ENCODE measurements at places on chromosomes 6 and 20.

- DNase-seq = no peak
Observed at GRCh38 chr20:2763186-2763585, 37.2 kb downstream of the CPXM1 start.

GRCh38 chr6:34872332-34872731, 15.5 kb downstream of the TAF11 start:
- no peak for DNase-seq

- DNase-seq = no peak
Observed at GRCh38 chr6:73923905-73924485, 228.0 kb downstream of the CD109 start.

DNA sequence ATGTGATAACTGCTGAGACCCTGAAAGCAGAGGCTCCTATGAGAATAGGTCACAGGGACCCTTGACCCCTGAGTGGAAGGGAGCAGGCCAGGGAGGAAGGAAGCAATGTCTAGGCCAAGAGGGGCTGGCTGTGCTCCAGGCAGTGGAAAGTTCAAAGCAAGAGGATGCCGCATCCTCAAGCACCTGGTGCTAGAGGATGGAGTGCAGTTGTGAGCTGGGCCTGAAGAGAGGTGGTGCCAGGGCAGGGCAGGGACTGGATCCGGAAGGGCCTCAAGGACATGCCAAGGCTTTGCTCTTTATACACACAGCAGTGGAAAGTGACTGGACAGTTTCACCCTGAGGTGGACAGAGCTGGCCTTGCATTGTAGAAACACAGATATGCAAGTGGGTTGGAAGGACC, 97.0 kb downstream of the SLC22A3 start:
- DNase-seq = no peak

DNA sequence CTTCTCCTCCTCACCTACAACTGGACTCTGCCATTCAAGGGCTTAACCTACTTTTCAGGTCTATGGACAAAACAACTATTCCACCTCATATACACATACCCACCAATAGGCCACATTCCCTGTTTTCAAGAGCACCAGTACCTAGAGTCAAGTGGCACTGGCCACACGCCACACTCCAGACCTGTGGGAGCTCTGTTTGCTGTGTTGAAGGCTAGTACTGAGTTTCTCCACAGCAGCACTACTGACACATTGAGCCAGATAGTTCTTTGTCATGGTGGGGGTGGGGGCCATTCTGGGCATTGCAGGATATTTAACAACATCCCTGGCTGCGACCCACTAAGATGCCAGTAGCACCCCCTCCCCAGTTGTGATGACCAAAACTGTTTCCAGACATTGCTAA, 84.1 kb downstream of the RALGAPA2 start:
- DNase-seq = no peak

GRCh38 chr6:13355043-13355945, 27.0 kb upstream of the TBC1D7 start:
- peak; percentile 86 for DNase-seq

DNA sequence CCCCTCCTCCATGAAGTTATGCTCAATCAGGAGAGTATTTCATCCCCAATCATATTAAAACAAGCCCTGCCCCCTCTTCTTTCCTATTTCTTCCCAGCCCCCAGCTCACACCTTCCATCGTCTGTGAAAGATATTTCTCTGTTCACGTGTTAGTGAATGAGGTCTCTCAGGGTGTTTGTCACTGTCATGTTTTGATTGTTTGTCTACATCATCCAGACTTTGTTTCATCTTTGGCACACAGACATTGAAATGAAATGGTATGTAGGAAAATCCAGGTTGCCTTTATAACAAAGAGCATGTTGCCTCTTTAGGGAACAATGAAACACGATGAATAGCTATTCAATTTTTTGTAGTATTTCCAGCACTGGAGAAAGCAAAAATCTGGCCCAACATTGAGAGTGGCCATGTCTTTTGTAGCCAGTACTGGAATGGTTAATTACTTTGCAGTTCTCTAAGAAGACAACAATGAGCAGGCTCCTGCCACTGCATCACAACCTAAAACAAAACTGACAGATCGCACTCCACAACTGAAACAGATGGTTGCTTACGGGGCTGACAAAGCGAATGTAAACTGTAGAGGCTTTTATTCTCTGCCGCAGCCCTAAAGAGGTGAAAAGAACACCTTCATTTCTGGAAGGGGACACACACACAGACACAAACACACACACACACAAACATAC, 543.6 kb upstream of the CITED2 start:
- DNase-seq = no peak

DNA sequence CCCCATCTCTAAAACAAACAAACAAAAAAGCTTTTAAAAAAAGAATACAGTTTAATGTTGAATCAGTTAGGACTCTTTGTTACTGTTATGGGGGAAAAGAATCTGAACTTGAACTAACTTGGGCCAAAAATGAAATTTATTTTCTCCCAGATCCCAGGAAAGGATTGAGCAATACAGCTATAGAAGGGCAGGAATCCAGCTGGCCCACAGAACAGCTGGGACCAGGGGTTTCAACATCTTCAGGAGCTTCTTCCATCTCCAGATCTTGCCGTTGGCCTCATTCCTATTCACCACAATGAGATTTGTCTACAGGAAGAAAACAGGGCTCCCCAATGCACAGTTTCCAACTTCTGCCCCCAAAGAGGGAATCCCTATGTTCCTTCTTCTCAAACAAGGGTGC, 43.2 kb upstream of the AKAP12 start:
- no peak for DNase-seq

DNA sequence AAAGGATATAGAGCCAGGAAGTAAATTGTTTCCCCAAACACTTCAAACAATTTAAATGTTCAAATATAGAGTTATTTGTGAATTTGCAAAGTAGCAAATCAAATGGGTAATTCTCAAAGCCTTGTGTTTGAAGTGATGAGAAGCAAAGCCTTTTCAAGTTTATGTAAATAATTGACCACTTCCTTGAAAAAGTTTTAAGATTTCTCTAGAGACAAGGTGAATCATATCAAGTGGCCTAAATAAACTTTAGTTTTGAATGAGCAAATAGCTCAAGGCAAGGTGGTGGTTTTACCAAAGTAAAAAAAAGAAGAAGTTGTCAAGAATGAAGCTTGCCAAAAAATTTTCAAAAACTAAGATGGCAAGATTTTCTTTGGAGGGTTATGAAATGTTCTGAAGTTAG, 42.6 kb upstream of the IFNGR1 start:
- no peak for DNase-seq

GRCh38 chr6:13412211-13412610, 75.2 kb downstream of the GFOD1 start:
- no peak for DNase-seq

- DNase-seq = no peak
Observed at GRCh38 chr6:149438855-149439254, 38.8 kb downstream of the SUMO4 start.

GRCh38 chr6:36539814-36540568, 7.3 kb downstream of the STK38 start:
- no peak for DNase-seq

DNA sequence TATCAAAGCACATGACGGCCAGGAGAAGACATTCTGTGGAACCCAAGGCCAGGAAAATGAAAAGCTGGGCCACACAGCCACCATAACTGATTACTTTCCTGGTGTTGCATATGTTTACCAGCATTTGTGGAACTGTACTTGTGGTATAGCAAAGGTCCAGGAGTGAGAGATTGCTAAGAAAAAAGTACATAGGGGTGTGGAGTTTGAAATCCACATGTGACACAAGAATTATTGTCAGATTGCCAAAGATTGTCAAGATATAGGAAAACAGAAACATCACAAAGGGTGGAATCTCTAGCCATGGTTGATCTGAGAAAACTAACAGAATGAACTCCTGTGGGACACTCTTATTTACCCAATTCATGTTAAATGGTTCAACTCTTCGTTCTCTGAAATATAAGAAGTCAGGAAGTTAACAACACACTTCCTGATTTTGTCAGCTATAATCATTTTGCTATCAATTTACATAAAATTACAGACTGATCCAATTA, at the start of gene OR2B2:
Gene OR2B2 (minus strand): TSS at position 441 of the 491 bp plus-strand sequence. CDS start 77 bp downstream, at position 364.
- DNase-seq = no peak

- no peak for DNase-seq
Observed at GRCh38 chr6:61606500-61606899, 679.5 kb downstream of the KHDRBS2 start.

DNA sequence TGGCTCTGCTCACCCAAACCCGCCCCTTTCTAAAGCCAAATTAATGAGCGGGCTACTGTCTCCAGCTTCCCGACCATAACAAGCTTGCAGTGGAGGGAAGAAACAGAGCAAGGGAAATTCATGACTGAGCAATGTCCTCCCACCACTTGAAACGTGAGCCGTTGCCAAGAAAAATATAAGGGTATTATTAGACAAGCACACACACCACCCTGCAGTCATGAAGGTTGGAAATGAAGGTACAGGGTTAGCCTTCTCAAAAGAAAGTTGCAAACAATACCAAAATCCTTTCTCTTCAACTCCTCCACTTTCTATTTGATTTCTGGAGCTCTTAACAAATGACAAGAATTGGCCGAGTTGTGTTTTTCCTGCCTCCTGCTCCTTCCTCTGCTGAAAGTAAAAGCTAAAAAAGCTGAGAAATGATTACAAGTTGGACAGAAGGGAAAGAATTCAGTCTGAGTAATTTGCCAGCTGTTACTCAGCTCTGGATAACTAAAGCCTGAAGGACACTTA, 151.1 kb upstream of the B3GAT2 start:
- DNase-seq = peak; percentile 49

DNA sequence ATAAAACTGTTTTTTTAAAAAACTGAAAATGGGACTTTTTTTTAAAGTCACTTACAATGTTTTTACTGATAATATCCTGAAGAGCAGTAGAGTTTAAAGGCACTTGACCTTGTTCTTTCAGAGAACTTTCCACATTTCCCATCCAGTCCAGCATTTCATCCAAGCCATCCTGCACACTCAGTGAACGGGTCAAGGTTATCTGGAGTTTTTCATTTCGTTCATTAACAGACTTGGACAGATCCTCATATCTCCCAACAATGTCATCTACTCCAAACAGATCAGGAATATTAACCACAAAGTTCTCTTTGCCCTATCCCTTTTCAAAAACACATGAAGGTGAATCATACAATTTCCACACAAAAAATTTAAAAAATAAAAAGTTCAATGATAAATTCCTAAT, 69.1 kb downstream of the DST start:
- no peak for DNase-seq

GRCh38 chr20:48758206-48758820, 69.5 kb downstream of the PREX1 start:
- DNase-seq = no peak

GRCh38 chr20:2817891-2818595, 1.9 kb downstream of the TMEM239 start:
- no peak for DNase-seq

DNA sequence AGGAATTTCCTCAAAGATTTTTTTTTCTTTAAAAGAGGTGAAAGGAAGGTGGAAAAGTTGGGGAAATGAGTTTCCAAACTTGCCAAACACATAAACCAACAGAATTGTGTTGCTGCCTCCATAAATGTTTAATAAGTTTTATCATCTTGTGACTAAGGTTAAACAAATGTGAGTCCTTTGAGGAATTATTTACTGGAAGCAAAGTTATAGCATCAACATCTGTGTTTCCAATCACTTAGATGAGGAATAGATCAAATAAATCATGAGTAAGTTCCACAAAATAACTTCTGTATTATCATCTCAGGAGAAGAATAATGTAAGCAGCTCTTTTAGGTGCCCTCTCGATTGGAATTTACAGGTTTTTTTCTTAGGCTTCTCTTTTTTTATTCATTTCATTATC, 20.5 kb downstream of the TSHZ2 start:
- peak; percentile 52 for DNase-seq

DNA sequence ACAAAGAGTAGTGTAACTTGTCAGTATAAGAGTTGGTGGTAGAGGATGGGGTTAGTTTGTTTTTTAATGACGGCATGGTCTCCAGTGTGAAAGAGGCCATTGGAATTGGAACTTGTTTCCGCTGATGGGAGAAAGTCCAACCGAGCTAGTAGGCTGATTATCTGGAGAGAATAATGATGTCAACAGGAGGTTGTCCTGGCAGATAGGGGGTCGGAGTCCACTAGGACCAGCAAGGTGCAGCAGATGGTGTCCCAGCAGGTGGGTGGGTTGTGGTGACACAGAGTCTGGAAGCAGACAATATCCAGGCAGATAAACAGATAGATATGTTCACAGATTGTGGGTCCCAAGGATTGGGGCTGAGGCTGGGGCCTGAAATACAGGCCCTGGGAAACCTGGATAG, 35.1 kb downstream of the PKIB start:
- DNase-seq = no peak

DNA sequence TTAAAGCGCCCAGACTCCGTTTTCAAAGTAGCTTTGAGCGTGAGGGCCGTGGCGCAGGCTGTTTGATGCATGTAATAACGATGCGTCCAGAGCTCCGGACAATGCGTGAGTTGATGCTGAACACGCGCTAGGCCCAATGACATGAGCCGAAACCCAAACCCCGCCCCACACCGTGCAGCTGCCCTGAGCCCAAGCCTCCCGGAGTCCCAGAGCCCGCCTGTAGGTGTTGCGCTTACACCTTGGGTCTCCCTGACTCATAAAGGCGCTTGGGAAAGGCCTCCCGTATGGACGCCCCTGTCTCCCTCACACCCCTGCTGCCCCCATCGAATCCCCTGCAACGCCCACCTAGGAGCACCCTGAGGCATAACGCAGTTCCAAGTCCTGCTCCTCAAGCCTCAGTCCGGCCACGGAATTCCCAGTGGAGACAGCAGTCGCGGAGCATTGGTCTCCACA, 87.6 kb downstream of the ERMARD start:
- no peak for DNase-seq

DNA sequence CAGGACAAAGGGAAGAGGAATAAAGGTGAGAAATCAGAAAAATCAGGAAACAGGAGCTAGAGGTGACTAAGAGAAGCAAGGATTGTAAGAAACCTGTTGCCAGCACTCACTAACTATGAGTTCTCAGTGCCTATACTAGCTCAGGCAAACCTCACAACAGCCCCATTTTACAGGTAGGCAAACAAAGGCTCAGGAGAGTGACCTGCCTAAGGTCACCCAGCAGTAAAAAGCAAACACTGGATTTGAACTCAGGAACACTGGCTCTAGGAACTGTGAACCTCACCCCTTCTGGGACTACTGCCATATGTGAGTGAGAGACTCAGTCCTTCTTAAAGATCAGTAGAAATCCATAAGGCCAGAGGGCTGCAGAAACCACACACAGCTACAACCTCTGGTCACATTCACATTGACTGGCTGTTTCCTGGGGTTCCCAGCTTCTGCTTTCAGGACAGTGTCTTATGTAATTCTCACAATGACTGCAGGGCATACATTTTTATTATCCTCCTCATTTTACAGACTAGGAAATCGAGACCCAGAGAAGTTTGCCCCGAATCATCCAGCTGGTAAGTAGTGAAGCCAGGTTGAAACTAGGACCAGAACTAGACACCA, 80.7 kb upstream of the MAFB start:
- no peak for DNase-seq

DNA sequence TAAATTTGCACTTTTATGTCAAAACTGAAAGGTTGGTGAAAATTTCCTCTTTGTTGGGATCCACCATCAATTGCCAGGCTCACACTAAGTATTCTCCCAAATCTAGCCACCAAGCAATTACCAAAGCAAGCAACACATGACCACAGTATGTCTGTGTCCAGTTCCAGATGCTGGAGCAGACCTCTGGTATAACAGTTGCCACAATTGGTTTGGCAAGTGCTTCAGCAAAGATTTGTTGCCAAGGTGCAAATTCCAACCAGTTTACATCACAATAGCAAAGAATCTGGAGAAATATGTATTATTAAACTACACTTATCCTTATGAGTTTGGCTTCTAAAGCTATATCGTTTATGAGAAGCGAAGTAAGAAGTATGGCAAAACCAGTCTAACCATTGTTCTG, 6.4 kb downstream of the GTF2H5 start:
- DNase-seq = peak; percentile 87
